AML-193 (cell line): ENCODE measurements at places on chromosomes 2 and 18.
A peak's percentile ranks its signal among the peaks of the same experiment; 100 is the strongest.

GRCh38 chr2:86335865-86336674 lies 1.4 kb downstream of the REEP1 start:
- no peak for DNase-seq

- DNase-seq, result no peak
Observed at GRCh38 chr18:32175265-32175664, 14.6 kb upstream of the MEP1B start.

GRCh38 chr18:60506190-60506589 lies 133.6 kb upstream of the MC4R start:
- DNase-seq, result no peak

GRCh38 chr18:70301667-70302066 lies 12.8 kb downstream of the SOCS6 start:
- DNase-seq, result no peak

GRCh38 chr2:241120440-241120839 lies 18.4 kb upstream of the MTERF4 start:
- peak; percentile 1 for DNase-seq

GRCh38 chr2:26648516-26648915 lies 7.3 kb upstream of the CIB4 start:
- DNase-seq, result no peak

GRCh38 chr2:203751685-203752271 lies 45.3 kb downstream of the CD28 start:
- no peak for DNase-seq

GRCh38 chr2:110958346-110959119 lies 162.2 kb upstream of the BCL2L11 start:
- DNase-seq, result no peak

- no peak for DNase-seq
Observed at GRCh38 chr2:40343902-40344301, 108.0 kb downstream of the SLC8A1 start.

GRCh38 chr2:207831584-207832248 lies 62.0 kb upstream of the FZD5 start:
- no peak for DNase-seq

- DNase-seq, result no peak
Observed at GRCh38 chr2:10009811-10010781, 33.3 kb upstream of the KLF11 start.

DNA sequence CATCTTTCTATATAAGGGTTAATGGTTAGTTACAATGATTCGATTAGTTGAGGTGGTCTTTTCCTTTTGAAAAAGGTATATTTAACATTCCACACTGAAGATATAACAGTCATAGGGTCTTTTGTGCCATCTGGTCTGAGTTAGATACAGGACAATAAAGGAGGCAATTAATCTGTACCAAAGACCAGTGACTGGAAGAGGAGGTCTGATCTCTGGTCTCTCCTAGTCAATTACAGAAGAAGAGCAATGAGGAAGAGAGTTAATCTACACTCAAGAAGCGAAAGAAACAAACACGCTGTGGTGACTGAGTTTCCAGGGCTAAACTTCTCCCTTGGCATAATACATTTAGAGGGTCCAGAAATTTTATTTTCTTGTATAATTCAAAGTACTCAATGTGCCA lies 20.7 kb upstream of the RMDN2 start:
- no peak for DNase-seq

- no peak for DNase-seq
Observed at GRCh38 chr2:20596973-20597859, 53.7 kb downstream of the HS1BP3 start.

GRCh38 chr18:40485318-40485717 lies 1469.7 kb upstream of the PIK3C3 start:
- no peak for DNase-seq

DNA sequence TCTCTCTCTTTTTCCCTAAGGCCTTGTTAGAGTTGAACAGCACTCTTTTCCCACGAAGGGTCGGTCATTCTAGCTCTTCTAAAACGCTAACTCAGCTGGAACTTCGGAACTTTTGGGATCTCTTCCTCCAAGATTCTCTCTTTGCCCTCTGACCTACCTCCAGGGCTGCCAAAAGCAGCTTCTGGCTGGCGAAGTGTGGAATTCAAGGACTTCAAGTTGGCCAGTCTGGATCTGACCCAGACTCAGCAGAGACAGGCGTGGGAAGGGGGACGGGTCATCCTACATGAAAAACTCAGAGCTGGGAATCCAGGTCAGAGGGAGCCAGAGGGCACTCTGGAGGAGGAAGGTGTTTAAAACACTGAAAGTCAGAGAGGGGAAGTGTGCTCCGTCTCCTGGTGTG lies 305.5 kb upstream of the HDAC4 start:
- DNase-seq, result no peak

DNA sequence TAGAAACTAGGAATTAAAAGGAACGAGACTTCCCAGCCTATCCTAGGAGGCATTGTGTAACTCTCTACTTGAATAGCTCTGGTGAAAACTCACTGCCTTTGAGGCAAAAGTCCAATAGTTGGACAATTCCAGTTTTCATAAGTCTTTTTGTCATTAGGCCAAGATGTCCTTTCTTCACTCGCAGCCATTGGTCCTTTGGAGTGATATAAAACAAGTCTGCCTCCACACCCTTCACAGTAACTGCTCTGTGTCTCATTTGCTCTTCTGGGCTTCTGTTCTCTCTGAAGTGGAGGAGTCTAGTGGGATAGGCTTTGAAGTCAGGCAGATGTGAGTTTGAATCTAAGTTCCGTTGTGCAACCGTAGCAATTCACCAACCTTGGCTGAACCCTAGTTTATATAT lies 28.2 kb downstream of the ANTXR1 start:
- DNase-seq, result no peak

- DNase-seq, result no peak
Observed at GRCh38 chr2:186605041-186605440, 15.2 kb downstream of the ITGAV start.

GRCh38 chr2:164984428-164984827 lies 29.1 kb upstream of the SLC38A11 start:
- DNase-seq, result no peak

DNA sequence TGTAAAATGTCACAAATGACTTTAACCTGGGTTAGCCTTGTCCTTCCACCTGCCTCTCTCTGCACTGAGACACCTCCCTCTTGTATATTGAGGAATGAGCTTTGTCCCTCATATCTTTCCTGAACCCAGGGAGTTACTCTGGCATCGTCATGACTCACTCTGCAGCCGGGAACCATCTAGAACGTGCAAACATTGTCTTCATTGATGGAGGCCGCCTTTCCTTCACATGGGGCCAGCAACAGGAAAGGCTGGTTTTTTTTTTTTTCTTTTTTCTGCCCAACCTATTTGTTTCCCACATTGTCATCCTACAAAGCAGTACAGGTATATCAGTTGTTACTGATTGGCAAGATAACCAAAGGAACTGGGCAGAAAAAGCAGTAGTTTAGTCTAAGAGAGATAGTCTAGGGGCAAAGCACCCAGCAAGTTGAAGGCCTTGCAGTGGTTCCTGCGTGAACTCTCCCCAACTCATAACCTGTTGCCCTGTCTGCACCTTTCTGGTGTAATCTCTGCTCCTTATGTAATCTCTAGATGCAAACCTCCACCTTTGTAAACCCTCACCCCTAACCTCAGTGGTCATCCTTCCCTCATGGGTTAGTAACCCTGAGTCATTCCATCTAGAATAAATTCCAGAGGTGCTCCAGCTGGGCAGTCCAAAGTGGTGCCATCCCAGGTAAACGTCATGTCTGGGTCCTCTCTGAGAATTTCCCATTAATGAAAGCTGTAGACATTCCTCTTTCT lies 38.3 kb downstream of the SLC40A1 start:
- DNase-seq, result no peak

DNA sequence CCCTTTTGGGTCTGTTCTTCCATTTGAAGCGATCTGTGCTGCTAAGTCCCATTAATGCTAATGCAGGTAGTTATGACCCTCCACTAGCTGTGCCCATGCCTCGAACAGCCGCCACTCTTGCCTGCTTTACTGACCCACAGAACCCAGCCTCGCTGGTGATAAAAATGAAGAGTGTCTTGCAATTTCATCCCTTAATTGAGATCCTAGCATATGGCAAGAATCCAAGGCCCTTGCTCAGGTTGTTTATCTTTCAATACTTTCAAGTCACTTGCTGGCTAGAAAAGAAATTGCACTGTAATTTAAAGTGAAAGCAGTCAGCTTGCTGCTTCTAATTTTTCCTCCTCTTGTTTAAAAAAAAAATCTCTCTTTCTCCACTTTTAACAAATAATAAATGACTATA lies 73.6 kb downstream of the ZNF521 start:
- DNase-seq, result no peak

GRCh38 chr2:164178835-164179465 lies 442.3 kb downstream of the GRB14 start:
- DNase-seq, result no peak

DNA sequence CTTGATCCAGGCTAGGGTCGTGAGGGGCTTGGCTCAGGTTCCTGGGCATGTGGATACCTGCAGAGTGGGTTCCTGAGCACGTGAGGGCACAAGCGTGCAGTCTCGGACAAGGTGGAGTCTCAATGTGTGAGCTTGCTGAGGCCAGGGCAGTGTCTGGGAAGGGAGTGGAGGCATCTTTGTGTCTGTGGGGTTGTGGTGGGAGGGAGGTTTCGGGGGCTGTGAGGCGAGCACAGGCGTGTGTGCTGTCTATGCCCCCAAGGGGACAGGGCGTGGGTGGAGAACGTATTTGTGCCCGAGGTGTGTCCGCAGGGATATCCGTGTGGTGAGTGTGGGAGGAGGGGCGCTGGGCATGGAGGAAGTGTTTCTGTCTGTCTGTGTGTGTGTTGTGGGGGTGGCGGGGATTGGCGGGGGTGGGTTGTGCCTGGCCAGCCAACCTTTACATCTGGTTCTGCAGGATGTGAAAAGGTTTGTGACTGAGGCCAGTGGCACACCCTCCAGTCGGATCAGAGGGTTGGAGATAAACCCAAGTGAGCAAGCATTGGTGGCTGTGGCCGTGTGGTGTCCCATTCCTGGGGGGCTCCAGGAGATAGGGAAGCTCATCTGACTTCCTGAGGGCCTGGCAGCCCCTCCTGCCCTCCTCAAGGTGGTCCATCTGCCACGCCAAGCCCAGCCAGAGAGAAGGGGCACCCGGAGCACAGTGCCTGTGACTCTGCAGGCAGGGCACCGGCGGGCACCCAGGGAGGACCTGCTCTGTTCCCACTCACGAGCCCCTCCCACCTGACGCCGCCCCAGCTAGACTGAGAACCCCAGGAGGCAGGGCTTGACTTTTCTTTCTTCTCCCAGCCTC lies 57.1 kb downstream of the ZFP36L2 start:
- peak; percentile 56 for DNase-seq

- peak; percentile 14 for DNase-seq
Observed at GRCh38 chr18:62339106-62339988, 14.2 kb downstream of the TNFRSF11A start.
